ENCODE measurements at places on chromosomes 12 and 14.

GRCh38 chr12:3797531-3798048 is 44.7 kb upstream of the CRACR2A start:
- DNase-seq, result no peak

- DNase-seq, result no peak
Observed at GRCh38 chr12:115953450-115953849, 324.0 kb downstream of the MED13L start.

GRCh38 chr12:92721130-92721529 is 18.3 kb downstream of the PLEKHG7 start:
- no peak for DNase-seq

GRCh38 chr12:78164154-78164553 is 333.5 kb downstream of the NAV3 start:
- no peak for DNase-seq

- DNase-seq, result no peak
Observed at GRCh38 chr12:108297895-108298760, 41.0 kb downstream of the CMKLR1 start.

DNA sequence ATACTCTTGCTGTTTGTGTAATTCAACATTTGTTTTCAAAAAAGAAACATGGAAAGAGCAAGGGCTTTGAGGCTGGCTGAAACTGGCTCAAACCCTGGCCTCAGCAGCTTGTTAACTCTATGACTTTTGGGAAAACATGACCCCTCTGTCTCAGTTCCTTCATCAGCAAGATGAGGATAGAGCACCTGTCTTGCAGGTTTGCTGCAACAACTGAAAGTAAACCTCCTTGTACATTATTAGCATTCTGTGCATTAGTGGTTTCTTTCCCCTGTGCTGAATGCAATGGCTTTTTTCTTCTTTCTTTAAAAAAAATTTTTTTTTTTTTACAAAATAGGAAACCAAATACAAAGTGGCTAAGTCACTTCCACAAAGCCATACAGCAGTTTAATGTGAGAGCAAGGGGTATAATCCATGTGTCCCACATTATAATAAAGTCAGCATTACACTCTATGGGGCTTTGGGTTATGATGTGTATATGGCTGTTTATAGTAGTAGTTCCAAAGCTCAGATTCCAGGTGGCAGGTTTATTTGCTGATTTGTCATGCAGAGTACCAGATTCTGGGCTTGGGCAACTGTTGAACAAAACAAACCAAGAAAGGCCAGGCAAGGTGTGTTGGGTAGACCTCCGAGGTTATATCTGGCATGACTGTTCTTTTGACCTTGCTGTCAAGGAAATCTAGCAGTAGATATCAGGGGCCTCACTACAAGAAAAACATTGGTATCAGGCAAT is 194.5 kb upstream of the CNOT2 start:
- DNase-seq, result no peak

DNA sequence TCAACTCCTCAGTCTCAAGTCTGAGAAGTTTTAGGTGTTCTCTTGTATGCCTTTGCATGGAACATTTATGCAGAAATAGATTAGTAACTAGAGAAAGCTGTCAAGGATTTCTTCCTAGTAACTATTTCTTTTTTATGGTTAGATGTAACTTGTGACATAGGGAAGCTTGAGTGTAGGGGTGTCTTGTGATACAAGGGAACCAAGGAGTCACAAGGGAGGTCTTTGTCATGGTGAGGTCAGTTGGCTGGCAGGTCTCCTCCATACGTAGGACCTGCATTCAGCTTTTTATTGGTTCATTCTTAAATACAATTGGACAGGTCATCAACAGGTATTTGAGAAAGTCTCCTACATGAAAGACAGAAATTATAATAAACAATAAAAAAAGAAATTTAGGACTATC is 394.0 kb upstream of the CCDC196 start:
- DNase-seq, result no peak

DNA sequence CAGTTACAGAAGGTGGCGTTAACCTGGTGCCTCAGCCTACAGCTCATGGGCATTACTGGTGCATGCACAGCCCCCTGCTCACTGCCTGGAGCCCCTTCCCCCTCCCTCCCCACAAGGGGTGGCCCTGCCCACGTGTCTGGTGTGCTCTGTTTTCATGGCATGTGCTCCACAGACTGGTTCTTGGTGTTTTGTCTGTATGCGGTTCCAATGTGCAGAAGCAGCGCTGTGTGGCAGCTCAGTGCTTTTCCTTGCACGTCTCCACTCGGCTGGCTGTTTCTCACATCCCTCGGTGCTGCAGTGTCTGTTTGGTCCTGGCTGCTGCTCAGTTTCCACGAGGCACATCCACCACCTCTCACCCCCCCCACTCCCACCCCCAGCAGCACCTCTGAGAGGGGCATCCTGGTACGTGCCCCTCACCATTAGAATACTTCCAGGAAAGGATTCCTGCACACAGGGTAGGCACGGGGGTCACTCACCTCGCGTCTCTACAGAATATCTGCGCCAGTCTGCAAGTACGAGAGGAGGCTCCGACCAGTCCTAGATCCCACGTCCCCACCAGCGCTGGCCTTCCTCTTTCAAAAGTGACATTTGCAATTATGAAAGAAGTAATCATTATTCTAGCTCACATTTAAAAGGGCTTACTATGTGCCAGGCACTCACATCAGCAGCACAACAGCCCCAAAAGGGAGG is 27.1 kb downstream of the DIO3 start:
- DNase-seq, result no peak

- DNase-seq, result no peak
Observed at GRCh38 chr12:42660968-42661937, 71.7 kb upstream of the PRICKLE1 start.

DNA sequence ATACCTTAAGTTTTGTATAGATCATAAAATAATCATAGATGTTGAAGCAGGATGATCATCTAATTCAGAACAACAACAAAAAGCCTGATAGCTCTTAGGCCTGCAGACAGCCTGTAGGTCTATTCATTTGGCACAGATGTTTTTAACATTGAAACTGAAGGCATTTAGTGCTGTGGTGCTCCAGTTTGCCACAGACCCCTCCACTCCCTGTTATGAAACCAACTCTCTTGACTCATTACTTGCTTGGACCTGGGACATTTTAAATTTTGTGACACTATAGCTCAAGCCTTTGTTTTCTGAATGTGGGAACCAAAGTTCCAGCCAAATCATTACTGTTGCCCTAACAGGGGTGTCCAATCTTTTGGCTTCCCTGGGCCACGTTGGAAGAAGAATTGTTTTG is 9.1 kb downstream of the PRKCH start:
- DNase-seq, result no peak

DNA sequence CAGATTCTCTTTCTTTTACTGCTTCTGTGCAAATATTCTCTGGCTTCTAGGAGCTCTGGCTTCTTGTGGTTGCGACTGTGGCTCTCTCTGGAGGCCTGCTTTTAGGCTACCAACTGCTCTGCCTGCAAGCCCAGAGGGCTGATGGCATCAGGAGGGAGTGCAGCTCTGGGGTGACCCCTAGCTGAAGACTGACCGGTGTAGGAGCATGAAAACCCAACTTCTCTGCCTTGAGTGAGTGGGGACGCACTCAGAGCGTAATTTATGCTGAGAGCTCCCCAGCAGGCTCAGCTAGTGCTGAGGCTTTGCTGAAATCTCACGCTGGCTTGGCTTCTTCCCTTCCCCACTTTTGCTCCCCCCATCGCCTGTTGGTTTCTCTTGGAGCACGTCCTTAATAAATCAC is 29.9 kb upstream of the RBM19 start:
- no peak for DNase-seq

Data from activated T-cell treated with anti-CD3 and anti-CD28 coated beads, Interleukin-2, amount 50 U/mL, for 4 hours (primary cell).